Activated naive CD4-positive, alpha-beta T cell (primary cell): ENCODE measurements at places on chromosomes 11 and 22.

DNA sequence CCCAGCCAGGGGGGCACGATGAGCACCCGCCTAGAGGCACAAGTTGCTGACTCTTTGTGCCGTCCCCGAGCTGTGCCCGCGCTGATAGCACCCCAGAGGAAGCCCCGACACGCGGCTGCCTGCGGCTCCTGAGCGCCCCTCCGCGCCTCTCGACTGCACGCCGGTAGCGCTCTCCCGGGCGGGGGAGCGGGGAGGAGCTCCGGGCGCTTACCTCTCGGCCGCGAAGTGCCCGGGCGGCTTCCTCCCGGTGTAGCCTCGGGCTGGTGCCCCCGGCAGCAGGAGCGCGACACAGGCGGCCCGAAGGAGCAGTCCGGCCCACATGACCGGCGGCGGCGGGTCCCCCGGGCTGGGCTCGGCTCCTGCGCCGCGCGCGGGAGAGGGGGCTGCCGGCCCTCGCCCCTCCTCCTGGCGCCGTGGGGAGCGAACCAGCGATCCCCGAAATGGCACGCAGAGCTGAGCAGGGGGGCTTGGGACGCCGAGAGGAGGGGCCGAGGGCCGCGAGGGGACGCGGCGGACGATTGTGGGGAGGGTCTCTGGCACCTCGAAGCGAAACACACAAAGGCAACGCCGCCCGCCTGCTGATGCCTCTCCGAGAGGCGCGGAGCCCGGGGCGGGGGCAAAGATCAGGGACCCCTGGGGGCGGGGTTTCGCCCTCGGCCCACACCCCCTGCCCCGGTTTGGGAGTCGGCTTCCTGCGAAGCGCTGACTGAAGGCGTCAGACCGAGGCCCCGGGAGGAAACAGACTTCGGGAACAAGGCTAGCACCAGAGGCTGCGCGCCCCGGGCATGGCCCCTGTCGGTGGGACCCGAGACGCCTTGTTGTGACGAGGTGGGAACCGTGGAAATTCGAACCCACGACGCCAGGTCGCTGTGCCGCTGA, at the start of gene VWCE:
TSS of gene VWCE (minus strand) at position 600 of the 879 bp plus-strand sequence. CDS start at position 321, 279 bp downstream.
- peak; percentile 34 for DNase-seq

DNA sequence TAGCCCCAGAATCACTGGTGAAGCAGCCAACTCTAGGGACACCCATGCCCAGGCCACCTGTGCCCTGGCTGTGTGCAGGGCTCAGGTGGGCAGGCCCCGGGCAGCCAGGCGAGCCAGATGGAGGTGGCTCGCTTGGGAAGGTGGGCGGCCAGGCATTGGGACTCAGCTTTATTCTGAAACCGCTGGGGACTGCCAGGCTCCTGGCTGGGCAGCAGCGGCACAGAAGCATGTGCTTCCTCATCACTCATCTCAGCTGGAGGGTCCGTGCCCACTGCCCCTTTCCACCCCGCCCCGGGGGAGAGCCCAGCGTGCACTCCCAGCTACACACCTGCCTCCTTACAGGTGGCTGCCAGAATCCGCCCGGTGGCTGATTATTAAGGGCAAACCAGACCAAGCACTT, 27.1 kb upstream of the SLC22A12 start:
- DNase-seq: no peak

DNA sequence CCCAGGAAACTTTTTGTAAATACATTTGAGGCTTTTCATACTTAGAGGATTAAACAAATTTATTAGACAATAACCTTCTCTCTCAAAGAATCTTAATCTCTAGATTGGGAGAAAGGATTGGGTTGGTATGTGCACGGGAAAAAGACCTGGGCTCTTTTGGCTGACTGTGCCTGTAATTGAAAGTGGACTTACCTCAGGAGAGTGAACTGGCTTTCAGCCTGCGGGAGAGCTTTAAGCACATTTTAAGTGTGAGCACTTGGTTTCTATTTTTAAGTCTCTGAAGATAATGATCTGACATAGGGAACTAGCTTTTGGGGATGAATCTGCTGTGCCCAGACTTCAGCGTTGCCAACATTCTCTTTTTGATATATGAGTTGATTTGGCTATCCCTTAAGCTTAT, 35.8 kb downstream of the UVRAG start:
- no peak for DNase-seq

DNA sequence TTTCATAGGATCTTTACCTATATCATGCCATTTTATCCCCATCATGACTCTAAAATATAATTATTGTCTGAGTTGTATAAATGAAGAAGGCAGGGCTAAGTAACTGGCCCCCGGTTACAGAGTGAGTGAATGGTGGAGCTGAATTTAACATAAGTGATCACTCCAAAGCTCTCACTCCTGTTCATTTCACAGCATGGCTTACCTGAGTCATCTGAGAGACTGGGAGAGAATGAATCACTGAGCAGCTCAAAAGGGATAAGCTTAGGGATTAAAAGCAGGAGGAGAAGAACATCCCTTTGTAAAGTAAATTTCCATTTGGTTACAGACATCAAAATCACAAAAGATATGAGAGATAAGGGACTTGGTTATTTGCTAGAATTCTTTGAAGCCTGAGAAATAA, 294.0 kb upstream of the CTSC start:
- no peak for DNase-seq

DNA sequence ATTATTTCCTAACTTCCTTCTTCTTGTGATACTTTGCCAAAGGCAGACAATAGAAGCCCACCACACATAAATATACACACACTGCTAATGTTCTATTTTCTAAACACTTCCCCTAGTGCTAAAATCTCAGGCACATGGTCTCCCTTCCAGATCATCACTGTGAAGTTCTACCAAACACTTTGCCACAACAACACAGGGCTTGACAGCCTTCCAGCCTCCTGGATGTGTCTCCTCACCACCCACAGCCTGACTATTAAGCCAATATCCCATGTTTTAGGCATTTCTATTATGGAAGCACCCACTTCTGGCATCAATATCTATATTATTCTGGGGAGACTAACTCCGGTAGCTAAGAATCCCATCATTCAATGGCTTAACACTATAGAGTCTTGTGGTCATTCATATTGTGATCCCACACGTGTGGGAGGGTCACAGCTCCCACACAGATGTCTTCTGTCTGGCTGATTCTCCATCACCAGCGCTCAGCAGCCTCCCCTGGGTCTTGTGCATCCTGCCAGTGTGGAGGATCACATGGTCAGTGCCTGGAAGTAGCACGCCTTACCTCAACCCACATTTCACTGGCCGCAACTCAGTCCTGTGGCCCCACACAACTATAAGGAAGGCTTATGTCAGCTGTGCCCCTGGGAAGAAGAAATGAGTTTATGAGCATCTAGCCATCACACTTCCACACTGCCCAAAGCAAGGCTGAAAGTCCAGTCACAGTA, 29.0 kb downstream of the SPATA19 start:
- DNase-seq: no peak

GRCh38 chr22:25176175-25176574, 23.5 kb upstream of the CRYBB3 start:
- no peak for DNase-seq

DNA sequence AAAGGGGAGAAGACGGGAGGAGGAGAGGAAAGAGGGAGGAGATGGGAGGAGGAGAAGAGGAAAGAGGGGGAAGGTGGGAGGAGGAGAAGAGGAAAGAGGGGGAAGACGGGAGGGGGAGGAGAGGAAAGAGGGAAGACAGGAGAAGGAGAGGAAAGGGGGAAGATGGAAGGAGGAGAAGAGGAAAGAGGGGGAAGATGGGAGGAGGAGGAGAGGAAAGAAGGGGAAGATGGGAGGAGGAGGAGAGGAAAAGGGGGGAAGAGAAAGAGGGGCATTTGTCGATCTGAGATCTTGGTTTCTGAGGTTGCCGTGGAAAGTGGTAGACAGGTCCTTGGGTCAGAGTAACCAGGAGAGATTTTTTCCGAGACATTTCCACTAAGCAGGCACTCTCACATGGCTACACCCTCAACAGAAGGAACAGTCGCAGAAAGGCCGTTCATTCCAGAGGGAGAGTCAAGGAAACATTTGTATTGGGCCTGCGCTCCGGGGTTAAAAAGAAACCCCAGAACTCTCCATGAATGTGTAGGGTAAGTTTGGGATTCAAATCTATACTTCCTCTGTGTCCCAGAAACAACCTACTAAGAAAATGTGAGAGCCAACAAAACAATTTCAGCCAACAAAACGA, 39.8 kb upstream of the CARS1 start:
- DNase-seq: no peak

GRCh38 chr11:11972730-11973341, 35.6 kb downstream of the DKK3 start:
- no peak for DNase-seq

- no peak for DNase-seq
These were observed 117.3 kb upstream of the CTSC start for GRCh38 chr11:88454881-88455280.

GRCh38 chr22:46147061-46147460, 3.3 kb upstream of the PPARA start:
- DNase-seq: no peak

DNA sequence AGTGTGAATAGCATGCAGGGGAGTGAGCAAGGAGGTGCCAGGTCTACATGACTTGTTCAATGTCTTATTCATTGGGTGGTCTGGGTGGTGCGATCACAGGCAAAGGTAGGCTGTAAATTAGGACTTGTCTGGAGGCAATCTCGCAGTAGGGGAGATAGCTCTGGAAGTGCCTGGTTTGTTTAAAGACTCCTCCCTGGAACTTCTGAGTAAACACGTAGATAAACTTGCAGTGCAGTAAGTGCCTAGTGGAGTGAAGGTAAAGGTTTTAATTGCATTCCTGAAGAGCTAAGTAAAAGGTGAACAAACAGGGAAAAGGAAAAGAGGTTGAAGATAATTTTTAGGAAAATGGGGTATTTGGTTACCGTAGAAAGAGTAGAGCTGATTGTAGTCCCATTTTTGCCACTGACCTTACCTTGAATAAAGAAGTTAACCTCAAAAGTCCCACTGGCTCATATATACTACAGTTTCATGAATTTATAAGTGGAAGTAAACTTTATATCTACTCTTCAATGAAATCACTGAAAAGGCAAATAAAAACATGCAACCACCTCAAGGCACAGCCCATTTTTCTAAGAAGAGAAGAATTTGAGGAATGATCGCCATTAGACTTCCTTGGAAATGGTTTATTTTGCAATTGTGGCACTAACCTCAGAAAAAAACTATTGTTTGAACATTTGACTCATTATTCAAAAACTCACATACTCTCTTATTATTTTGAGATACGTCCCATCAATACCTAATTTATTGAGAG, 44.3 kb downstream of the AASDHPPT start:
- no peak for DNase-seq

- no peak for DNase-seq
These were observed 8.4 kb downstream of the LRRC74B start for GRCh38 chr22:21054046-21054713.
